ENCODE measurements at places on chromosomes 12 and 14.

GRCh38 chr14:53151523-53152183 lies 1.5 kb downstream of the DDHD1 start:
- peak; percentile 21 for DNase-seq

DNA sequence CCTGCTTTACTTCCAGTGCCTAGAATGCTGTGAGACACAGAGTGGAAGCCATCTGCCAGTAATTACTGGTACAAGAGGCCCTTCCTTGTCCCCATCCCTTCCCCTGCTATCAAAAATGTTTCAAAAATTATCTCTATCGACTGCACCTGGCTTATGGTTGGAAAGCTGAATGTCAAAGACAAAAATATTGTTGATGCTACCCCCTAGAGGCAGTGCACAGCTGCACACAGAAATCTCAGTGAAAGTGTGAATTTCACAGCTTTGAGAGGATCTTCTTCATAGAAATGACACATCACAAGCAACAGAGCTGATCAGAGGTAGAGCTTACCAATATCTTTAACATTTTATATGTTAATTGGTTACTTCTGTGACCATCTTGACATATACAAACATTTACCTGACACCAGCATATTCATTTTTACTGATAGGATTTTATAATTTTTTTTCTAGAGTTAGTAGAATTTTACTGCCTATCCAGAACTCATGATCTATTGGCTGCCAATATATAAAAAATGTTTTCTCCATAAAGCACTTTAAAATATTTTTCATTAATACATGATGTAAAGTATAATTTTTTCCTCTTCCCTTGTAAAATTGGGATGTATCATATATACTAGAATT lies 138.0 kb downstream of the AACS start:
- no peak for DNase-seq

GRCh38 chr14:24677956-24678355 lies 44.0 kb upstream of the GZMB start:
- DNase-seq: no peak

DNA sequence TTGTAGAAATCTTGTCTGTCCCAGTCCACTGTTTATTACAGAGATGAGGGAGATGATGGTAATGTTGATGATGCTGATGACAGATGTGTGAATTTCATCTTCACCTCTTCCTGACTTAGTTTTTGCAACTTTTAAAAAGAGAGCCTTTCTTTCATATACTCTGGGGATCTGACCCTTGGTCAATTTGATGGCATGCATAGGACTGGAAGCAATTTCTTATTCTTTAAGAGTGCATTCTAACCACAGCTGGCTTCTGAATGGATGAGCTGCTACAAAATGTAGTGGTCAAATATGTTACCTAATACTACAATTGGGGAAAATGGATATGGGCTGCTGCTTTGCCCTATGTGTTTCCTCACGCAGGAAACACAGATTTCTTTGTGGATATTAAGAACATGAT lies 80.8 kb downstream of the MYRFL start:
- no peak for DNase-seq

- DNase-seq: no peak
These were observed 6.6 kb downstream of the CFAP54 start for GRCh38 chr12:96495841-96496545.

- no peak for DNase-seq
These were observed 49.9 kb downstream of the PELI2 start for GRCh38 chr14:56168007-56168616.

GRCh38 chr14:36028218-36028617 lies 148.3 kb downstream of the PTCSC3 start:
- DNase-seq: no peak

GRCh38 chr14:105412771-105413543 lies 6.7 kb upstream of the MTA1 start:
- DNase-seq: no peak

DNA sequence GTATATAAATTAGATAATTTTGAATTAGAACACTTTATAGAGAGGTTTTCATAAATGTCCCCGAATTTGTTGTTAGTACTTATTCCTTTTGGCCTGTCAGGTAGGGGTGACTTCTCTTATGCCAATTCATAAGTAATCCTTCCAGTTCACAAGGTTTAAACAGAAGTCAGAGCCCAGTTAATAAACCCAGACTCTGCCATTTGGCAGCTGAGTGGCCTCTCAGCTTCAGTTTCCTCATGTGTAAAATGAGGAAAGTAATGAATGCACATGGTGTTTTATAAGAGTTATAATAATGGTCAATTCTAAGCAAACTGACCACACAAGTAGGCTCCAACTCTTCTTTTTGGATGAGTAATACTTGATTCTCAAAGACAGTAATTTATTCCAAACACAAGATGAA lies 10.3 kb downstream of the MTERF2 start:
- DNase-seq: no peak

DNA sequence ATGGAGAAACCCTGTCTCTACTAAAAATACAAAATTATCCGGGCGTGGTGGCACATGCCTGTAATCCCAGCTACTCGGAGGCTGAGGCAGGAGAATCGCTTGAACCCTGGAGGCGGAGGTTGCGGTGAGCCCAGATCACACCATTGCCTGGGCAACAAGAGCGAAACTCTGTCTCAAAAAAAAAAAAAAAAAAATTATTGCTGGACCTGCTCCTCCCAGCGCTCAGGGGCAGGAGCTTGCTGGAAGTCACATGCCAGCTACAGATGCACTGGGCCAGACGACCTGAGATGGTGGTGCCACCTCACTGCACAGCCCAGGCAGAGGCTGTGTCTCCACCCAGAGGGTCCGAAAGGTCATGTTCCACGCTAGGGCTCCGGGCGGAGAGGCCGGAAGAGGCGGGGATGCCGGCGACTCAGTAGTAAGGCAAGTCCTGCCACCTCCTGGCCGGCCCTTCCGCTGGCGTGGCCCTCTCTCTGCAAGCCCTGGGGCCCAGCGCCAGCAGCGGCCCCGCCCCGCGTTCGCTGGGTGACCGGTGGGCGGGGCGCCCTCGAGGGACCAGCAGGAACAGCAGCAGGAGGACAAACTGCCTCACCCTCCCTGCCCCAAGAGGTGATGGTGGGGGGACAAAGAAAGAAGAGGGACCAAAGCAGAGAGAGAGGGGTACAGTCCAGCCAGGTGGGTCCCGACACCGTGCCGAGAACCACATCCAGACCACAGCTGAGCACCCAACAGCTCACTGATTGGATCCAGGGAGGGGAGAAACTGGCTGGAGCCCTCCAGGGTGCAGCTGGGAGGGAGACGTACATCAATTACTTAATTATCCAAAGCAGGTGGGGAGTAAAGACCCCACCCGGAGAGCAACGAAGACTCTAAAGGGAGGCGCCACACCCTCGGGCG lies 3.6 kb upstream of the RHOF start:
- DNase-seq: no peak

- no peak for DNase-seq
These were observed 163.3 kb downstream of the ETV6 start for GRCh38 chr12:11812586-11813437.

DNA sequence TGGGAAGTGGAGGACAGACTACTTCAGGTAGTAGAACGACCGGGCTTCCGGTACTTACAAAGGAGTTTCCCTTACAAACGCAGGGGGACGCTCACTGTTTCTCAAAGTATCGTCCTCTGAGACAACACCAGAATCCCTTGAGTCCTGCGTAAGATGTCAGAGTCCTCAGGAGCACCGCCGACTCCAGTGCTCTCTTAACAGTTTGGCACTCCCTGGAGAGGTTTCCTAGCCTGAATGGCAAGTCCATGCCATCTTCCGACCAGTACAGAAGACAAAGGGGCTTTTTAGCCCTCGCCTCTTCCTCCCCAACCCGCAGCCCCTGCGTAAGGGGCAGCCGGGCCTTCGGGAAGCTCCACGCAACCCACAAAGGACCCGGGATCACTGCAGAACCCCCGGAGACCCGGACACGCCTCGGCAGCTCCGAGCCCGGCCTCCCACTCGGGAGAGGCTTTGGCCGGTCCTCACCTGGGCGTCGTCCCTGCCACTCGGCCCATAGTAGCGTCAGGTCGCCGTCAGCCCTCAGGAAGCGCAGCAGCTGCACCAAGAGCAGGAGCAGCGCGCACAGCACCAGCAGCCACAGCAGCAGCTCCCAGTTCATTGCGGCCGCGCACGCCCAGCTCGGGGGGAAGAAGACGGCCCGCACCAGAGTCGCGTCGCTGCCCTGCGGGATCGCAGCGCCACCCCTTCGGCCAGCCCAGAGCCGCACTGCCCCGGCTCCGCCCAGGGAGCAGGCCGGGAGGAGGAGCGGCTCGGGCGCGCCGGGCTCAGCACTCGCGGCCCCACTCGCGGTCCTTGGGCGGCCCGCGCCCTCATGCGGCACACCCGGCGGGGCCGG lies at the start of gene DHRS7:
DHRS7 (minus strand) TSS at position 687 of the 835 bp plus-strand sequence; CDS start at position 598, 89 bp downstream.
- DNase-seq: peak; percentile 52

GRCh38 chr12:109949089-109949488 lies 47.1 kb downstream of the GIT2 start:
- no peak for DNase-seq

DNA sequence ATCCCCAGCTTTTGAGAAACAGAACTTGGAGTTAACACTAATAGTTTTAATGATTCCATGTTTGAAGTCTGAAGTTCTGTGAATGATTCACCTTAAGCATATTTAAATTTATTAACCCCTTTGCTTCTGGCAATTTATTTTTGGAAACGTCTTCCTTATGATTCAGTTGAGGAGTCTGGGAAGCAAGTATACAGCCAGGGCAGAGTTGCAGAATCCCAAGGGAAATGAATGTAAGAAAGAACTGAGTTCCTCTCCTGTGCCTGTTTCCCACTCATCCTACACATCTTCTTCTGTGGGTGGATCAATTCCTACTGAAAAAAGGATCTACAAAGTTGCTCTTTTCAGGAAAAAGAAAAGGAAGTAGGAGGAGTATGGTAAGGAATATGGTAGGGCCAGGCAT lies 108.2 kb upstream of the CCDC91 start:
- no peak for DNase-seq

- no peak for DNase-seq
These were observed 66.8 kb upstream of the GPR68 start for GRCh38 chr14:91311284-91311662.

GRCh38 chr14:99317231-99318090 lies 45.5 kb upstream of the BCL11B start:
- no peak for DNase-seq

GRCh38 chr12:79020106-79020505 lies 155.5 kb downstream of the SYT1 start:
- no peak for DNase-seq

- DNase-seq: no peak
These were observed 11.3 kb upstream of the USP15 start for GRCh38 chr12:62248873-62249272.

All from stimulated activated CD4-positive, alpha-beta T cell treated with anti-CD3 and anti-CD28 coated beads, Interleukin-15, amount 100 ng/mL, for 1 hour (primary cell).